Jurkat, Clone E6-1 (cell line): ENCODE measurements at places on chromosomes 7 and 10.

DNA sequence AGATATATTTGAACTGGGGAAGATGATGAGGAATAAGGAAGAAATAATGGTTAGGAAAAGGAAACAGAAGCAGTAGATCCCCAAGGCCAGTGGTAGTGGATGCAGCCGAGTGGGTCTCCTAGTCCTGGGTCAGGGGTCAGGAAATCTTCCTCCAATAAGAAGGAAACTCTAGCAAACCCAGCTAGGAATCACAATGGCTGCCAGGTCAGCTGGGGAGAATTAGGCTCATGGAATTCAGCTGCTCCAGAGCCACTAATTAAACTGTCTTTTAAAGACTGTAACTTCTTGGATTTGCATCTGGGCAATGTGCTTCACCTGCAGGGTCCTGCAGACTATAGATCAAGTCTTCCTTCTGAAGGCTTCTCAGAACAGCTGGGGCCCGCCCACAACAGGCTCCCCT is 644.4 kb downstream of the KCNMA1 start:
- DNase-seq, result no peak

GRCh38 chr10:49140304-49141177 is 6.7 kb upstream of the FAM170B start:
- no peak for DNase-seq

DNA sequence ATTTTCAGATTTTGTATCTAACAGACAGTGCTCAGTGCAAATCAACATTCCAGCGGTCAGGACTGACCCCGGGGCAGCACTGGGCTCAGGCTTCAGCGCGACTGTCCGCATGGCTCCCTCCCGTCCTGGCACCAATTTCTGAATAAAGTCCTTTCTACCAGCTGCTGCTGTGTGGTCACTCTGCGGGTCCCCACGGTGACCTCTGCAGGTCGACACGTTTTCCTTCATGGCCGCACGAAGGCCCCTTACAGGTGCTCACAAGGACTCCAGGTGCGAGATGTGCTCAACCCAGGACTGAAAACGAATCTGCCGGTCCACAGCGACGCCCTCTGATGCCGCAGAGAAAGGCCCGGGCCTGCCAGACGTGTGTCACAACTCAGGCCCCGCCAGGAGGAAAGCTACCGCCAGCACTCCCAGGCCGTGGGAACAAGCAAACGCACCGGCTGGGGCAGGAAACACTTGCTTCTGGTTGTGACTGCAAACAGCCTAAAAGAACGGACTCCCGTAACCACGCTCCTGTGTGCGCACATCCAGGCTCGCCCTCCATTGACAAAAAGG is 3.7 kb upstream of the UTF1 start:
- no peak for DNase-seq

DNA sequence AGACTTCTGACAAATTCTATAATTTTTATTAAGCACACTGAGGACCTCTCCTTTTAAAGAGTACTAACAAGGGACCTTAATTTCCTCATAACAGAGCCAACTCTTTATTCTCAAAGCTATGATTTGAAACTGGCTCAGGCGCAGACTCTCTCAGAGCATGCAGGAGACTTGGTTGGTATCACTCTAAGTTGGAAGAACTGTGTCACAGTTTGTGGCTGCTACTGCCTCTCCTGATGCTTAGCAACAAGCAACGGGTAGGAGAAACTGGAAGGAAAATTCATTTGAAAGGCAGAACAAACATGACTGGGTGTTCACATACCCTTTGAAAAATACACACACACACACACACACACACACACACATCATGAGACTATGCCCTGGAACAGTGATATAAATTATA is 33.3 kb downstream of the ENO4 start:
- no peak for DNase-seq

GRCh38 chr10:86108696-86109095 is 257.9 kb downstream of the GRID1 start:
- DNase-seq, result no peak

DNA sequence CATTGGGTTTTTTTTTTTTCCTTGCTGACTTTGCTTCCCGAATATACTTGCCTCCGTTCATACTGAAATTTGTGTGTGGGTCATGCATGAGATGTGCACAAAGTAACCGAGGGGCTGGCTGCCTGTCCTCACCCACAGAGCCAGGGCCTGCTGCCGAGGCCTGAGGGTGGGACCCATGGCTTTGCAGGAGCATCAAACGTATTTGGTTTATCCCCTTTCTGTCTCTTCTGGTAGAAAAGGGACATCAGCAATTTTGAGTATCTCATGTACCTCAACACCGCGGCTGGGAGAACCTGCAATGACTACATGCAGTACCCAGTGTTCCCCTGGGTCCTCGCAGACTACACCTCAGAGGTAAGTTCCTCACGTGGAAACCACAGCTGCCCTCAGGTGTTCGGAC is 3.5 kb upstream of the LRRC18 start:
- DNase-seq, result no peak

GRCh38 chr7:68420342-68421192 is 1177.7 kb upstream of the AUTS2 start:
- no peak for DNase-seq

DNA sequence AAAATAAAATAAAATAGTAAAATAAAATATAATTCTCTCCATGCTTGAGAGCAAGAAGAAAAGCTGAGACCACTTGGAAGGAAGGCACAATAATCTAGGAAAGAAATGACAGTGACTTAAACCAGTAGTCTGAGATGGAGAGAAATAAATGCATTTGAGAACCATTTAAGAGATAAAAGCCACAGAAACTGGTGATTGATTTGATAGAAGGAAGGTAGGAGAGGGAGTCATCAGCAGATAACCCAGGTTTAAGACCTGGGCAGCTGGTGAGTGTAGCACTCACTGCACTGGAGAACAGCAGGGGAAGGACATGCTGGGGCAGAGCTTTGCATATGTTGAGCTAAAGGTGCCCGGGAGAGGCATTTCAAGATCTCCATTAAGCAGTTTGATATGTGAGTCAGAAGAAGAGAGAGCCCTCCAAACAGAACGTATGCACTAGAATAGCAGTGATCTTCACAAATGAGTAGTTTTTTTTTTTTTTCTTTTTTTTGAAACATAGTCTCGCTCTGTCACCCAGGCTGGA is 268.0 kb downstream of the DYNC1I1 start:
- no peak for DNase-seq

DNA sequence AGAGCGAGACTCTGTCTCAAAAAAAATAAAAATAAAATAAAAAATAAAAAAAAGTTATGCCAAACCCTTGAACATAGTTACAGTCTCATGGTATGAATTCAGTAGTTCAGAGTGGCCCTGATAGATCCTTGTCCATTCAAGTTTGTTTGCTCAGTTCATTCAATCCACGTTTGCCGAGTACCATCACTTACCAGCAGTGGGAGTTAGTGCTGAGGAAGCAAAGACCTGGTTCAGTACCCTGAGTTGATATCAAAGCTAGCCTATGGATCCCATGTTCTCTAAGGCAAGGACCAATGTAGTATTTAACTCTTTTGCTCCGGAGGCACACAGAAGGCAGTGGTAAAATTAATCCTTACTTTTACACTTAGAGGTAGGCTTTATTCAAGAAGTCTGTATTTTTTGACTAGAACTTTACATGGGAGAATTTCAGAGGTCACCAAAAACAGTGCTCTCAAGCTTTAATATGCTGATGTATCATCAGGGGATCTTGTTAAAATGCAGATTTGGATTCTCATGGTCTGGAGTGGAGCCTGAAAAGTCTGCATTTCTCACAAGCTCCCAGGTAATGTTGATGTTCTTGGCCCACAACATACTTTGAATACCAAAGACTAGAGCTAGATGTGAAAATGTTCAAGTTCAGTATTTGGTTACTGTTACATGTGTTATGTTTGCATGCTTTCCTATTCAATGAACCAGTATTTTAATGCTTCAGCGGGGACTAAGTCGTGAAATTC is 38.1 kb upstream of the HBP1 start:
- no peak for DNase-seq

- DNase-seq, result no peak
Measured at GRCh38 chr7:132403465-132404110, 172.7 kb downstream of the PLXNA4 start.

- no peak for DNase-seq
Measured at GRCh38 chr10:43268491-43268890, 1.6 kb upstream of the RASGEF1A start.

DNA sequence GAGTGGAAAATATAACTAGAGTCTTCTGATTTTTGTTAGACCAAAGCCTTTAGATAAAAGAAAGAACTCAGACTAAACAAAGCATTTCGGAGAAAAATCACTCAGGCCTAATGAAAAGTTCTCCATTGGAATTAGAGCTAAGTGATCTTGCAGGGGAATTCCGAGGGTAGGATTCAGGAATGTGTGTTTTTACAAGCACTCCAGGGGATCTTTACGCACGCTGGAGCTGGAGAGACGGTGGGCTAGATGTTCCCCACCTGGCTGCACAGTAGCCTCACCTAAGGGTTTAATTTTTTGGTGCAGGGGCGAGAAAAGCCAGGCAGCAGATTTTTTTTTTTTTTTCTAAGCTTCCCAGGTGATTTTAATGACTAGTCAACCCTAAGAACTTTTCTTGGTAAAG is 7.9 kb upstream of the PAPSS2 start:
- DNase-seq, result no peak

DNA sequence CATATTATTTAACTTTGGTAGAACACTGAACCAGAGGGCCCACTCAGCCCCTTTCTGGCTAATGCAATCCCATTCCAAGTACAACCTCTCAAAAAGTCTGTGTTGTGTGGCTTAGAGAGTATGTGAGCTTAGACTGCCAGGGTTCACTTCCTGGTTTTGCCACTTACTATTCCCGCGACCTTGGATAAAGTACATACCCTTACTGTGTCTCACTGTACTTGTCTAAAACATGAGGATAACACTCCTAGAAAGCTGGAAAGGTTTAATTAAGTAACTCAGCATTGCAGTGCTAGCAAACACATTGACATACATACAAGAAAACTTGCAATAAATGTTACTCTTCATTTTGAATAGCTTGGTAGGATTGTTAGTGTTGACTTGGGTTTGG is 215.8 kb downstream of the CHCHD3 start:
- no peak for DNase-seq

DNA sequence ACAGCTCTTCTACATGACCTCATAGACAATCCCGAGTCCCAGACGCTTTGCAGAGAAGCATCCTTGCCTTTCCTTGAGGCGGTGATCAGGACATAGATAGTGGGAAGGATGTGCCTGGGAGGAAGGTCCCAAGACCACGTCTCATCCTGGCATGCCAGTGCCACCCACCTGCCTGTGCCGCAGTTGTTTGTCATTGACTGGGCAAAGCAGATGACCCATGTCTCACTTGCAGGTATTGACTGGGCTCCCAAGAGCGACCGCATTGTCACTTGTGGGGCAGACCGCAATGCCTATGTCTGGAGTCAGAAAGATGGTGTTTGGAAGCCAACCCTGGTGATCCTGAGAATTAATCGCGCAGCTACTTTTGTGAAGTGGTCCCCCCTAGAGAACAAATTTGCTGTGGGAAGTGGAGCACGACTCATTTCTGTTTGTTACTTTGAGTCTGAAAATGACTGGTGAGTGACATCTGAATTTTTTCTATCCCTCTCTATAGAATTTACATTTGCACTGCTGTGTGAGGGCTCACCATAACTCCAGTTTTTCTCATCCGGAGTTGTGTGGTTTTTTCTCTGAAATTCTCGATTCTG is 18.5 kb downstream of the ARPC1A start:
- DNase-seq, result no peak

- DNase-seq, result no peak
Measured at GRCh38 chr7:152328234-152328633, 107.6 kb downstream of the KMT2C start.

GRCh38 chr7:47852330-47853245 is 95.7 kb downstream of the PKD1L1 start:
- DNase-seq, result no peak

DNA sequence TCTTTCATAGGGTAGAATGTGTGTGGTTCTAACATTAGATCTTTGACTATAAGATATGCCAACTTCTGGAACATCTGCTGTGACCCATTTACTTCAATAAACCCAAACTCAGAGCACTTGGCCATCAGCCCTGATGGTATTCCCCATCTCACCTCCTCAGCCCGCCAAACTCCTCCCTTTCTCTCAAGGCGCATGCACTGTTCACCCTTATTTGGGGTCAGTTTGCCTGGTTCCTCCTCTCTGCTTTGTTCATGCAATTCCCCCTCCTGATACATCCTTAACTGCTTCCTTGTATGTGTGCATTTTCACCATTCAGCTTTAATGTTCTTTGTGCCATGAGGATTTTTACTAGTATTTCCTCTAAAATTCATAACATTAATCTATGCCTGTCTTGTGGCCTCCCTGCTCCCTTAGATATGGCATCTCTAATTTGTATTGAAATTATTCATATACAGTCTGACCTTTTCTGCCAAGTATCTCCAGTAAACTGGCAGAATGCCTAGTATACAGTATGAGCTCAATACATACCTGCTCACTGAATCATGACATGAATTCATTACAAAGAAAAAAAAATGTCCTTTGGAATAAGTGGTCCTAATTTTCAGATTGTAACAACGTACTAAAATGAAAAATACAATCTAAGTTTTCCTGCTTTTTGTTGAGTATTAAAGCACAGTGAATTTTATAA is 336.8 kb upstream of the IGFBP3 start:
- DNase-seq, result no peak

GRCh38 chr7:116842371-116842770 is 20.0 kb upstream of the CAPZA2 start:
- DNase-seq, result no peak

DNA sequence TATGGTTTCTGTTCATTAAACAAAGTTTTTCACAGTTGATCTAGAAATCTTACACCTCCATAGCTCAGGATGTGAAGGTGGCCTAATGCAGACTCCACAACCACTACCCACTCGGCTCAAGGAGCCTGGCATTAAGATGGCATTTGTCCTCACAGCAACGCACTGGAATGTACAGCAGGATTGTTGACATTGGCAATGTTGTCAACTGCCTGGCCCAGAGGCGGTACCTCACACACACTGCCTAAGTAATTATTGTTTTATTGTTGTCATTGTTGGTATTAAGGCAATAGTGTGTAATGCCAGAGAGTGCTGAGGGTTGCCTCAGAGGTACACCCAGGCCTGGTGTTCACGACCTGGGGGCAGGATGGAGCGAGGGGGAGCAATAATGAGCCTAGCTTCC is 38.3 kb downstream of the LRRC18 start:
- no peak for DNase-seq

- no peak for DNase-seq
Measured at GRCh38 chr10:116925056-116925455, 75.8 kb downstream of the ENO4 start.
